ENCODE measurements at places on chromosomes 7 and 10.

GRCh38 chr10:36119455-36119854 is 477.4 kb upstream of the FZD8 start:
- no peak for DNase-seq

DNA sequence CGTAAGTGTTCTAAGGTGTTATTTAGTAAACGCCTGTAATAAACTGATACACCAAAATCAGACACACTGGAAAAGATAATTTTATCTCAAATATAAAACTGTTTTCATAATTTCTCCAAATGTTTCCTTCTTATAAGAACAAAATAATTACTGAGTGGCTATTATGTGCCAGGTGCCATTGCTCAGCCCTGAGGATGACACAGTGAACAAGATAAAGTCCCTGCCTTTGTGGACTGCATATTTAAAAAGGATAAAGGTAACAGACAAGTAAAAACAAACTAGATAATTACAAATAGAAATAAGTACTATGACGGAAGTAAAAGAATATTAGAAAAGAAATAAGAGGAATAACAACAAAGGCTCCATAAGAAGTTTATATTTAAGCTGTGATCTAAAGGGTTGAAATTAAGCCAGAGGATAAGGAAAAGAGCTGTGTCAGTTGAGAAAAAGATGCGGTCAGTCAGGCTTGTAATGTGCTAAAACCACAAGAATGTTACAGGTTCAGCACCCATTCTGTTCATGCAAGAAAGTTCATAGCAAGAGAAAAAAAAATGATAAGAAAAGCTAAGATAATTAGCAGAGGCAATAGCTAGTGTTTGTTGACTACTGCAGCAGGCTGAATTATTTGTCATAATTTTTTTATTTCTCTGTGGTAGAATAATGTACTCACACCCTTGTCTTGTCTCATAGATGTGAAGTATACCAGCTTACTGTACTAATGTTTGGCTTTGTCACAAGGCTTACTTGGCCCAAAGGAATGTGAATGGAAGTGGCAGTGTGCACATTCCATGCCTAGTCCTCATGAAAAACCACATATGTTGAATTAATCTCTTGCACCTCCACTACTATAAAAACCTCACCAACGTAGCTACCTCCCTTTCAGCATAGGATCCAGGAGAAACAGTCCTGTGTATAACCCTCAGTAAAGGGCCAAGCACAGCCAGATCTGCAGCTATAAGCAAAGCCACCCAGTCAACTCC is 75.1 kb downstream of the CRPPA start:
- peak; percentile 85 for DNase-seq

DNA sequence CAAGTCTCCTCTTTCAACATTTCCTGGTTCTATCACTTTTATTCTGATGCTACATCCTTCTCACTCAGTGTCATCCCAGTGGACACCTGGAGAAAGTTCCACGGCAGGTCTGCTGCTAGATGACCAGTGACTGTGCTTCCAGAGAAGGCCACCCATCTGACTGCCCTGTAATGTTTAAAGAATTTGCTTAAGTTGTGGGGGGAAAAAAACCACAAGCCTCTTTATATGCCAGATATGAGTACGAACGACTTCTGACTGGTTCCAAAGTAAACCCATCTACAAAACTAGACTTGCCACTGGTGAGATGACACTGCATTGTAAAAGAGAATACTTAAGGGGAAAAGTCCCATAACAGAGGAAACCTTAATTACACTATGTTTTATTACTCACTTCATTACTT is 69.6 kb upstream of the VWC2 start:
- no peak for DNase-seq

DNA sequence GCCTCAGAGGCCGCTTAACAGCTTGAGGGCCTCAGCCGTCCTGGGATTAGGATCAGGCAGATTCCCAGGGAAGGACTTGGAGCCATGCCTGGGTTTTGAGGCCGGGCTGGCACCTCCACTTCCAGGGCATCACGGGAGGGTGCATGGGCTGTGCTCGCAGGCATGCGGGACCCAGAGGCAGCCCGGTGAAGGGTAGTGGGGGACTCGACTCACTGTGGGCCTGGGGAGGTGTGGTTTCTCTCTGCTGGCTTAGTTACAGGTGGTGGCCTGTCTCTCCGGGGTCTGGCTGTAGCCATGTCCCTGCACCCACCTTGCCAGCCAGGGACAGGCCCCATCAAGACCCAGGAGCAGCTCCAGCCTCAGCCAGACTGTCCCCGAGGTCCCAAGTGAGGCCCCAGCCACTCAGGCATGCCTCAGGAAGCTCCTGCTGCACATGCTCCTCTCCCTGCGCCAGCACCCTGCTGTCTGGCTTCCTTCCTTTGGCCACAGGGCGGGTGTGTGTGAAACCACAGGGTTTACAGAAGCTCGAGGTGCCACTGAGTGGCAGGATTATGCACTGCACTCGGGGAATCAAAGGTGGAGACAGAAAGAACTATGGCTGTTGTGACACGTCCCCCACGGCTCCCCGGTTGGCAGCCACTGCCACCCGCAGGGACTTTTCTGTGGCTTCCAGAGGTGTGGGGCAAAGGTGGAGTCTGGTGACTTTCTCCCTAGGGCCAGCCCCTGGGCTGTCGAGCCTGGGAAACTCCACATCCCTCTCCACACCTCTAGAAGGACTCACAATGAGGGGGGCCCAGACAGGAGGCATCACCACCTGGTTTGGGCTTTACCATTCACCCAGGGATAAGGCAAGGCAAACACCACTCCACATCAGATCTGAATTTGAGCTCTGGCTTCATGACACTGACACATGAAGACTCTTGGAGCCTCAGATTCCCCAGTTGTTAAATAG is 19.7 kb downstream of the GOLGA7B start:
- peak; percentile 86 for DNase-seq
